NCI-H82 (cell line): ENCODE measurements at places on chromosomes 7 and 10.
A peak's percentile ranks its signal among the peaks of the same experiment; 100 is the strongest.

- DNase-seq: no peak
Observed at GRCh38 chr10:53183733-53184132, 411.1 kb upstream of the MBL2 start.

- no peak for DNase-seq
Observed at GRCh38 chr10:114167985-114168384, 6.0 kb downstream of the CCDC186 start.

DNA sequence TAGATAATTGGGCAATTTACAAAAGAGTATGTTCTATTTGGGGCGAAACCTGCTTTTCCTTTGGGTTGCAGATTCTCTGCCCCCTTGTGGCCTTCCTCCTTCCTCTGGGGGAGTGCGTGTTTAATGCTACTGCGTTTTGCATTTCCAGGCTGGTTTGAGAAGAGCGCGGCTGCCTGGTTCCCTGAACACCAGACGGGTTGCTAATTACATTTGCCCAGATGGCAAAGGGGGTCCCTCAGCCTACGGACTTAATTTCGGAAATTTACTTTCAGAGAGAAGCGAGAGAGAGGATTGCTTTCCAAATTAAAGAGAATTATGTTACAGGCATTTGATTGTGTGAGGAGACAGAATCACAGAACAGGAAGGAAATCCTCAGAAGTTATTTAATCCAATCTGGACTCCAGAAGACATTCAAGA, 91.9 kb upstream of the JAZF1 start:
- peak; percentile 97 for DNase-seq

- no peak for DNase-seq
Observed at GRCh38 chr10:44902941-44903545, 8.1 kb upstream of the TMEM72 start.

GRCh38 chr7:99607548-99607947, 9.2 kb upstream of the ZSCAN25 start:
- DNase-seq: no peak

DNA sequence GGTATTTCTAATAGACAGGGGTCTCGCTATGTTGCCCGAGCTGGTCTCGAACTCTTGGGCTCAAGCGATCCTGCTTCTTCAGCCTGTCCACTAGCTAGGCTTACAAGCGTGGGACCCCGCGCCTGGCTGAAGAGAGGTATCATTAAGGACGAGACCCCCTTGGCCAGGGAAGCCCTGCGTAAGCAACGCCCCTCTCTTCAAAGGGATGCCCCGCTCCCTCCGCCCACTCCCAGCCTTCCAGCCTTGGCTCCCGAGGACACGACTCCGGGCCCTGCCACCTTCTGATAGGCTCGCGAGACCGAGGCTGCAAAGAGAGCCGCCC, 220 bp upstream of the ZKSCAN5 start:
- DNase-seq: peak; percentile 99

DNA sequence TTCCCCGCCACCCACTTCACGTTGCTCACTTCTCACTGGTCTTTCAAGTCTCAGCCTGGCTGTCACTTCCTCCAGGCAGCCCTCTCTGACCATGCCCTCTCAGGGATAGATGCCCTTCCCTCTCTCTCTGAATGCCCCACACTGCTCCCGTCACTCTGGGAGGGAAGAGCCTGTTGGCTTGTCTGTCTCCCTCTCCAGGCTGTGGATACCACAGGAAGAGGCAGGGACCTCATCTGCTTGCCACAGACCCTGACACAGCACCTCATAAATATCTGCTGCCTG, 93.1 kb downstream of the OAT start:
- no peak for DNase-seq

- DNase-seq: no peak
Observed at GRCh38 chr10:17506856-17507471, 52.6 kb upstream of the ST8SIA6 start.

- no peak for DNase-seq
Observed at GRCh38 chr10:85067955-85068354, 739.6 kb downstream of the CCSER2 start.

- no peak for DNase-seq
Observed at GRCh38 chr10:114322344-114322743, 82.0 kb downstream of the AFAP1L2 start.

- DNase-seq: peak; percentile 85
Observed at GRCh38 chr7:42940985-42941847, 9.0 kb downstream of the MRPL32 start.

GRCh38 chr10:112369495-112370423, 4.2 kb upstream of the ACSL5 start:
- no peak for DNase-seq

GRCh38 chr7:35617041-35617440, 77.9 kb downstream of the HERPUD2 start:
- no peak for DNase-seq

DNA sequence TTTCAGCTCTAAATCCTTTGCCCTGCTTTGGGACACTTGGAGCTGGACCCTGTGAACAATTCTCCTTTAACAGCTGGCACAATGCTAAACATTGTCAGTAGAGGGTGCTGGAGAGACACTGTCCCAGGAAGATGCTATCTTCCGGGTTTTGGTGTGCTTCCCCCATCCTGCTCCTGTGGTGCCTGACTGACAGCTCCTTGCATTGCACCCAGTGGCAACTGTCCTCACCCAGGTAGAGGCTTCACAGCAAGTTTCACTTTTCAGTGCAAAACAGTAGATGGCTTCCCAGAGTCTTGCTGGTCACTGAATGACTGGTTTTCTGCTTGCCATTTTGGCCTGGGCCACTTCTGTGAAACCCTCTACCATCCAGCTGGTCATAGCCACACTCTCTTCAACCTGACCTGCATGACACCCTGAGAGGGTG, 77.3 kb downstream of the CDC14C start:
- DNase-seq: peak; percentile 76

DNA sequence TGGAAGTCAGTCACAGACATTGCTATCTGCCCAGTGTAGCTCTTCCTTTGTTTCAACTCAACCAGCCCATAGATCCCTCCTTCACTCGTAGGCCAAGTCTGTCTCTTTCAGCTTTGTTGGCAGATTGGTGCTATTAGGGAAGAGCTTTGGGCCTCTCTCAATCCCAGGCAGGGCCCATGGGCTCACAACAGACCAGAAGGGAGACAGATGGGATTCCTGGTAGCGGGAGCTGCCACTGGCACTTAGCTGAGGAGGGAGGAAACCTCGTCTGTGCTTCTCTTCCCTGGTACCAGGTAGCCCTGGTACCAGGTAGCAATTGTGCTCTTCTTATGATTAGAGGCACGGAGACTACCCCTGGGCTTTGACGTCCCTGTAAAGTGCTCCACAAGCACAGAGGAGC, 592.0 kb downstream of the TYW1 start:
- DNase-seq: peak; percentile 79

GRCh38 chr7:15504351-15504750, 57.5 kb downstream of the AGMO start:
- DNase-seq: no peak

- no peak for DNase-seq
Observed at GRCh38 chr10:44713307-44713706, 197.8 kb upstream of the TMEM72 start.

DNA sequence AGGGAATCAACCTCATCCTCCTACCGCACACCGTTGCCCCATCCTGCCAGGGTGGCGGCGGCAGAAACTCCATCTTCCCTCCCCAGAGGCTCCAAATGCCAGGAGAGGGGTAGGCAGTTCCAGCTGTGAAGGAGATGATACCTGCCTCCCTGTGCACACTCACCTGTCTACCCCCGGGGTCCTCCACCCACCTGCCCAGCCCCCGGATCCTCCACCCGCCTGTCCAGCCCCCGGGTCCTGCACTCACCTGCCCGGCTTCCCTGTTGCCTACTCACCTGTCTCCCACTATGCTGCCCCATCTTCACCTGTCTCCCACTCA, 13.4 kb upstream of the DNAAF5 start:
- no peak for DNase-seq

DNA sequence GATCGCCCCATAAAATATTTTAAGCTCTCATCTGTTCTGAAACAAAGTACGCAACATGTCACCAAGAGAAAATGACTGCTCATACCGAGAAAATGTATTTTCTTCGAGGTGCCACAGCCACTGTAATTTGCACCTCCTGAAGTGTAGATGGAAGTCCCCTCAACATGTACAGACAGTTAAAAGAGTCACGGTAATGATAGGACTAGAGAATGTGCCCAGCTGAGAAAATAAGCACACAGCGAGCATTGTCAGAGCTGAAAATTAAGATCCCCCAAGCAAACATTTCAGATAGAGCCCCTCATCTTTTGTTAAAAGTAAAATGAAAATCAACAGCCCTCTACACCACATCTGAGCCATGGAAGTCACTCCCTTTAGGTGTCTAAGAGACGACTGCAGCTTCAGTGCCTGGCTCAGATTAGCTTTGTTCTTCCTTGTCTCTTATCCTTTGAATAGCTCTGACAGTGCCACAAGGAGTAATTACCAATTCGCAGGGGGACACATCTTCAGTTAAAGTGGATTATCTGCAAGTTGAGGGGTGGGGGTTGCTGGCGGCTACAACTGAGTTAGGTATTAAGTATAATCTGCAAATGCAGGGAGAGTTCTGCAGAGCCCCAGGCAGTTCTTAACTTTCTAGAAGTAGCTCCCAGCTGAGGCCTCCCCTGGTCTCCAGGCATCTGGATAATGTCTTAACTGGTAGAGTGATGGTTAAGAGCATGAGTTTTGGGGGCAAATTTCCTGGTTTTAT, 222.7 kb upstream of the C7orf33 start:
- DNase-seq: peak; percentile 98

DNA sequence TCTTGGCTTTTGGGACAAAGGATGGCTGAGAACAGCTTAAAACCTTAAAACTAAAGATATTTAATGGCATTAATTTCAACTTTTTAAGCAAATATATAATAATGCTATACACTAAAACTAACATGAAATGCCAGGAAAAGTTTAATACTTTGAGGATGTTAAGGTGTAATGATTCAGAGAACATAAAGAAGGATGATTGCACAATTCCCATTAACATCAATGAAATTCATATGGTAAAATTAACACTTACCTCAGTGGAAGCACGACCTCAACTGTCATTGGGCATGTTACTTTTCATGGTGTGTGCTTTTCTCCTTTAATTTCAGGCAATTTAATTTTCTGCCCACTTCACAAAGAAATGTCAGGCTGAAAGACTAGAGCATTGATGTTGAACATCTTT, 171.7 kb downstream of the KCND2 start:
- no peak for DNase-seq

GRCh38 chr10:72077275-72077990, 10.9 kb downstream of the SPOCK2 start:
- no peak for DNase-seq

DNA sequence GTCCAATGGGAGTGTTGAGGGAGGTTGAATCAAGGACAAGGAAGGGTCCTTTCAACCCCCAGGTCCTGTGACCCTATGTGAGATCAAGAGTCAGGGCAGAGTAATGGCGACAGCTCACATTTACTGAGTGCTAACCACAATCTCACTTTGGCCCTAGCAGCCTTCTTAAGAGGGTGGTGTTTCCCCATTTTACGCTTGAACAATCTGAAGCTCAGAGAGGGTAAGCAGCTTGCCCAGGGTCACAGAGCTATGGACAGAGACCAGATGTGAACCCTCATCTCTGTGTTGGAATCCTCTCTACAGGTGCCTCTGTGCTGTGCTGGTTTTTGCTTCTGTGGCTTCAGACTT, 102.0 kb downstream of the GRK5 start:
- no peak for DNase-seq

DNA sequence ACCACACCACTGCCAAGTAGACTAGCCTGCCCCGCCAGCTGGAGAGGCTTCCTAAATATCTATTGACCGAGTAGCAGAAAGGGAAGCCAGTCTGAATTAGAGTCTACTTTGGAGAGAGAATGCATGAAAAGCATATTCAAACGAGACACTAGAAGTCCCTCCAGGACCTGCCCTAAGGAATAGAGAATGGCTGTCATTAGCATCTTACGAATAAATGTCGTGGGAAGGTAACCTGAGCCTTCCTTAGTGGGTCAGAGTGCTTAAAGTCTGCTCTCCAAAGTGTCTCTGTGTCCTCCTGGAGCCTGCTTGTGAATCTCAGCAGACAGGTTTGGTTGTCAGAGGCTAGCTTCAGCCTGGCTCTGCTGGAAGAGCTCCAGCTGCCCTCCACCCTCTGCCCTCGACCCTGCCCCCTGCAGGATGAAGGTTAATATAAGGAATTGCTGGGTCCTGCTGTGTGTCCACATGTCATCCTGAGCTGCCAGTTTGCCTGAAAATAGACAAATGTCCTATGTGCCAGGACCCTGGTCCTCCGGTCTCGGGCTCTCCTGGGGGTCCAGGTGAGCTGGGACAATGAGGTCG, 33.4 kb downstream of the FAM241B start:
- peak; percentile 18 for DNase-seq

DNA sequence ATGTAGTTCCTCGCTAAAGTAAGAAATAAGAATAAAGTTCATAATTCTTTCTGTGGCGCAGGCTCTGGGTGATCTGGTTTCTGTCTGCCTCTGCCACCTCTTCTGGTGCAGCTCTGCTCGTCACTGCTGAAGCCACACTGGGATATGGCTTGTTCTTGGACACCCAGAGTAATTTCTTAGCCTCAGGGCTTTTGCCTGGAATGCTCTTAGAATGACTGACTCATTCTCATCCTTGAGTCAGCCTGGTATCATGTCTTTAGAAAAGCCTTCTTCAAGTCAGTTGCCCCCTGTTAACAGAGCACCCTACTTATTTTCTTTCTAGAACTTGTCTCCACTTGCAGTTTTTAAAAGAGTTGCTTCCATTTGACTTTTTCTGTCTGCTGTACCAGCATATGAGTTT, 2.0 kb downstream of the ZSCAN25 start:
- no peak for DNase-seq

DNA sequence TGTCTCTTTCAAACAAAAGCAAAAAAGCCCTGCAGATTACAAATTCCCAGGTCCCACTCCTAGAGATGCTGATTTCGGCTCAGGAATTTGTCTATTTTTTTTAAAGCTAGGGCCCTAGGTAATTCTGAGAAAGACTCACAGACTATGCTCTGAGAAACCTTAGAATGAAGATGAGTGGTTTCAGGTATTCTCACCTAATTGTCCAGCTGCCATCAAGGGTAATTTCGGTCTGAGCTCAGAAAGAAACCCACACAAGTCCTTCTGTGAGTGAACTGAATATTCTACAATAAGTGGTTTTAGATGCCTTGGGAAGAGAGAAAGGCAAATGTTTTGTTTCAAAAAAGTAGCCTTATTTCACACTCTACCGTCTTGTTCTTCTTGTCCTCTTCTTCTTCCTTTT, 45.7 kb downstream of the DCLRE1A start:
- no peak for DNase-seq

DNA sequence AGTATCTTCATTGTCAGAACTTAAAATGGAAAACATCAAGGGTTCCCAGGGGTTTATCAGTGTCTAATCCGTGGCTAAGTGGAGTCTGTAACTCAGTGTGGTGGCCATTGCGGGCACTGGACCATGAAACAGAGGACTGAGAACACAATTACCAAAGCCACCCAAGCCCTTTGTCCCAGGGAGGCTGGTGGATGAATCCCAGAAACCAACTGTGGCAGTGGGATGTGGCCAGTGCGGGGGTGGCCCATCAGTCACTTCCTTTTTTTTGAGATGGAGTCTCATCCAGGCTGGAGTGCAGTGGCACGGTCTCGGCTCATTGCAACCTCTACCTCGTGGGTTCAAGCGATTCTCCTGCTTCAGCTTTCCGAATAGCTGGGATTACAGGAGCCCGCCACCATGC, 61.8 kb downstream of the TACC2 start:
- DNase-seq: no peak

- DNase-seq: no peak
Observed at GRCh38 chr7:45267262-45267661, 109.7 kb downstream of the RAMP3 start.
